Eye (tissue), 1 donor: ENCODE measurements at places on chromosomes 11 and 22.

DNA sequence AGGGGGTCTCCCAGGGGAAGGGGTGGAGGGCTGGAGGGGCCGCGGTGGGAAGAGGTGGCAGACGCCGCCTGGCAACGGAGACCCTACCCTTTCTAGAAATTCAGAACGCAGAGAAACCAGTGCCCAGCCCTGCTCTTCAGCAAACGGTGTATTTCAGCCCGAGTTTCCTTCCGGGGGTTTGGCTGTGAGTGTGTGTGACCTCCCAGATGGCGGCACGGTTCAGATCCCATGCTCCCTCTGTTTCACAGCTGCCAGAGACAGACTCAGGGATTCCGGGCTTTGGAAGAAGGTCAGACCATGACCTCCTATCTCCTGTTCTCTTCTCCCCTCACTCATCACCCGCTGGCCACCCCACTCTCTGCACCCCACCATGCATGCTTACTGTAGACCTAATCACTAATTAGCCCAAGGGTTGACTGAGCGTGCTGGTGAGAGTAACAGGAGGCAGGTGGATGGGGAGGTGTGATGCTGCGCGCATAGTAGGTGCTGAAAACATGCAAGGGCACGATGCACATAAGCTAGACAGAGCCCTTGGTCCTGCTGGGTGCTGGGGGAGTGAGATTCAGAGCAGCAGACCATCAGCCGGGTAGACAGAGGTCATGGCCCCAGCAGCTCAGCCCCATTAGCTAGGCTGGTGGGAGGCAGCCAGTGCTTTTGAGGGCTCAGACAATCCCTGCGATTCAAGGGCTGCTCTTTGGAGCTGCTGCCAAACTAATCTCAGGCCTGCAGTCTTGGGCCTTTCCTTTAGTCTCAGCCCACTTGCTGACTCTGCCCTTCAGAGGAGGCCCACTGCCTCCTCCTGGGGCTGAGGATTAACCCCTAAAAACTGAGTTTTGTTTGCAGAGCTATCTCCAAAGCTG, 256.5 kb upstream of the CADM1 start:
- DNase-seq: peak; percentile 88

- no peak for DNase-seq
Observed at GRCh38 chr11:69099180-69099579, 50.4 kb downstream of the TPCN2 start.

GRCh38 chr11:65829459-65829858, 4.3 kb upstream of the SNX32 start:
- DNase-seq: no peak

DNA sequence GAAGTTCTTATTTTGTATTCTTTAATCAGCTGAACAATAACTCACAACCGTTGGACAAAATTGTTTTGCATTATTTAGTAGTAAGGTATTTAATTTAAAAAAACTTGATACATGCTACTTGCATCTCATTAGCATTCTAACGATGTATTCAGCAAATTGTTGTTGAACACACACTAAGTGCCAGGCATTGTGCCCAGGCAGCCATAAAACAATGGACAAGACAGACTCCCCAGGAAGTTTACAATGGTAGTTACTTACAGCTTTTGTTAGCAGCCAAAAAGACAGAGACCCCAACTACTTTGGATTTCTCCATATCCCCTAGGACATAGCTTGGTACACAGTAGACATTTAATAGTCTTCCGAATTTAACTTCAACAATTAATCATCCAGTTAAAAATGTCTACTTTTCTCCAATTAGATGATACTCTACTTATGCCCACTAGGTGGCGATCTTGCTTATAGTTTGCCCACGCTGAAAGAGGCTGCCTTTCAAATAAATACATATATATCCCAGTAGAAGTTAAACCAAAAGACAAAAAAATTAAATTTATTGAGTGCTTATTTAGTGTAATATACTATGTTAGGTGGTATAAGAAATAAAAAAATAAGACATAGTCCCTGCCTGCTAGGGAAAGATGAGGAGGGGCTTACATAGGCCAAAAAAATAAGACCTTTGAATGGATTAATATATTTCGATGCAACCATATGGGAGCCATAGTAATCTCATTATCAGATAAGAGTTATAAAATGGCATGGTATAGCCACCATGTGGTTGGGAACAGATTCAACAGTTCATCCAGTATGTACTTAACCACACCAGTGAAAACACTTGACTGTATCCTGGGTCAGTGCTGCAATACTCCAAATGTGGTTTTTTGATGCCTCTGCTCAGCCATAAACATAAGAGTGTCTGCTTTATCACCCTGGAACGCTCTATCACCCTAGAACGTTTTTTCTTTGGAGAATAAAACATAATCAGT, 2.0 kb upstream of the FJX1 start:
- peak; percentile 80 for DNase-seq

- no peak for DNase-seq
Observed at GRCh38 chr11:18304745-18305144, 17.2 kb downstream of the HPS5 start.

DNA sequence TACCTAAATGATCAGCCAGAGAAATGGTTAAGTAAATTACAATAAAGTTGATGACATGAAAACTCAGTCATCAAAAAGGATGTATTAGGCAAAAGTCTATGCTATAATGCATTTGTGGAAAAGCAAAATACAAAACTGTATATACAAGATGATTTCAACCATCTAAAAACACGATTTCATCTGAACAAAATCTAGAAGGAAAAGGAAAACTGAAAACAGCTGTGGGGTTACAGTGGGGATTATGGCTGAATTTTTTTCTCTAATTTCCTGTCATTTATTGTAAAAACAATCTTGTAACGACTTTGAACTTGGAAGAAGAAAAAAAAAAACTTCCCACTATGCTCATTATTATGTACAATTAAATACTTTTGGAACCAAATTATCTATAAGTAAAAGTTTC, 30.3 kb downstream of the CHEK2 start:
- peak; percentile 40 for DNase-seq

- DNase-seq: no peak
Observed at GRCh38 chr11:78985663-78986062, 411.0 kb upstream of the NARS2 start.
